Pulmonary artery endothelial cell (primary cell): ENCODE measurements at places on chromosomes 5 and 9. TPM values are rescaled to one million over a fixed set of nuclear protein-coding genes. Genes with fewer than 3 reads are reported as not detected.

The TEX48 gene
- not detected in 2 replicates for total RNA-seq

The PRKACG gene
- total RNA-seq = not detected in 2 replicates

The BRD8 gene
- total RNA-seq = 25.7 and 36.0 TPM in 2 replicates

The PTGR1 gene
- 63.4 and 77.9 TPM in 2 replicates for total RNA-seq

The SLC36A2 gene
- total RNA-seq = not detected in 2 replicates

The PCDHAC1 gene
- total RNA-seq = 0.07 TPM in 2 replicates

The DOCK8 gene
- 0.33 and 0.78 TPM in 2 replicates for total RNA-seq

The TMEM215 gene
- under 0.01 and 0.18 TPM in 2 replicates for total RNA-seq

The IRX4 gene
- not detected in 2 replicates for total RNA-seq

The PCSK1 gene
- total RNA-seq = 2.2 and 3.4 TPM in 2 replicates

The OMD gene
- total RNA-seq = 0.04 and 0.07 TPM in 2 replicates

The FCN1 gene
- total RNA-seq = not detected in 2 replicates

The DOCK2 gene
- 0.20 and 0.46 TPM in 2 replicates for total RNA-seq

The TMEM8B gene
- total RNA-seq = 0.35 and 0.59 TPM in 2 replicates

The RGS7BP gene
- 4.6 and 7.3 TPM in 2 replicates for total RNA-seq

The SPATA6L gene
- total RNA-seq = 1.5 and 2.5 TPM in 2 replicates

The SAPCD2 gene
- total RNA-seq = 17.6 and 31.1 TPM in 2 replicates

The SLC1A3 gene
- total RNA-seq = 0.07 TPM in 1 of 2 replicates, not detected in the other

DNA sequence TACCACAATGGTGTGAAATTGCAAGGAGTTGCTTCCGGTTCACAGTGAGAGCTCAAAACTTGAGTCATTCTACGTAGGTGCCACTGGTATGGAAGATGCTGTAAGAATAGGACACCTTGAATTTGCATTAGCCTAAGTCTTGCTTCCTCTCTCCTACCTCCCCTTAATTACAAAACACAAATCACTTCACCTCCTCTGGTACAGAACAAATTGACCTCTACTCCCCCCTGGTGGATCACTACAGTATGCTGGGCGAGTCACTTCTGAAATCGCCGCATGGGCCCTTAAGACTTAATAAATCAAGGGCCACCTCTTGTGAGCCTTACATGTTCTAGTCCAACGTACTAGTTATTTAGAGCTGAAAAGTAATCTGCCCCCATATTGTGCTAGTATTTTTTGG, 145.3 kb upstream of the SMARCA2 start:
- no peak for DNase-seq

GRCh38 chr5:1568201-1568979, 44.6 kb upstream of the LPCAT1 start:
- peak; percentile 73 for DNase-seq

- DNase-seq = no peak
Measured at GRCh38 chr5:94181895-94182294, 436.5 kb downstream of the KIAA0825 start.

GRCh38 chr5:157348049-157348400, 82.1 kb downstream of the CYFIP2 start:
- DNase-seq = no peak

GRCh38 chr5:135379046-135379654, 19.9 kb downstream of the MACROH2A1 start:
- no peak for DNase-seq

DNA sequence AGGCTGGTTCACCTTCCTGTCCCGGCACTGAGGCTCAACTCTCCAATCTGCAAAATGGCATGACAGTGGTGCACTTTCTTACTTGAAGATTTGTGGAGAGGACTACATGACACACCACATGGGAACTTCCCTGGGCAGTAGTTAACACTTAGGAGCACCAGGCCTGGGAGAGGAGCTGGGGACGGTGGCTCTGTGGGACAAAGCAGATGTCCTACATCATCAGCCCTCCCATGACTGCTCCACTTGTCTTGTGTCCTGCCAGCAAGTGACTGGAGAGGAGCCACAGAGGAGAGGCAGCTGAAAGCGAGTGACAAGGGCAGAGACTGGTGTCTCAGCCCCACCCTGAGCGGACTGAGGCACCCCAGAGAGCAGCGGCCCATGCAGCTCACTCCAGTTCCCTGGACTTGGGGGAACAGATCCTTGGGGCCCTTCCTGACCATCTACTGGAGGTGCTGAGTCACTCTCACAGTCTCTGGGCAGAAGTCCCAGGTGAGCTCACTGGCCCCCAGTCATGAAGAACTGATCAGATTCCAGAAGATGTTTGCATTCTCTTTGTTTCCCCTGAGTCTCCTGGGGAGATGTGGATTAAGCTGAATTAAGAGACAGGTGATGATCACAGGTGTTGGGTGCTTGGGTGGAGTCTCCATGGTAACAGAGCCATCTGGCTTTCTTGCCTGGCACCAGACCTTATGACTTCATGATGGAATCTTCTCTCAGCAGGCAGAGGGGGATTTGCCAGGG, 13.2 kb upstream of the SLC25A48 start:
- no peak for DNase-seq

- no peak for DNase-seq
Measured at GRCh38 chr5:31193591-31194467, at the start of gene CDH6. CDH6 (plus strand) TSS chr5:31193686; CDS start chr5:31267474, 73,788 bp downstream.

- no peak for DNase-seq
Measured at GRCh38 chr9:10396615-10397014, 216.2 kb downstream of the PTPRD start.

GRCh38 chr5:61860978-61861377, 445.0 kb upstream of the KIF2A start:
- DNase-seq = no peak

- DNase-seq = no peak
Measured at GRCh38 chr5:68661237-68661636, 432.6 kb upstream of the SLC30A5 start.

GRCh38 chr9:74645007-74645639, 148.0 kb downstream of the RORB start:
- DNase-seq = no peak

DNA sequence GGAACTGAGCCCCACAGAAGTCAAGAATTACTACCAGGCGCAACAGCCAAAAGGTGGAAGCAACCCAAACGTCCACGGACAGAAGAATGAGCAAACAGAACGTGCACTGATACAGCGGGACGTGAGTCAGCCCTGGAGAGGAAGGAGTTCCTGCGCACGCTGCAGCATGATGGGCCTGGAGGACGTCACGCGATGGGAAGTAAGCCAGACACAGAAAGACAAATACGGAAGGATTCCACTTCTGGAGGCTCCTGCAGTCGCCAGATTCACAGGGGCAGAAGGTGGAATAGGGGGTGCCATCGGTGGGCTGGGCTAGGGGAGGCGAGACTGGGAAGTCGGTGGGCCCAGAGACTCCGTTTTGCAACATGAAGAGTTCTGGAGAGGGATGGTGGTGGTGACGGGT, 80.3 kb upstream of the PHYKPL start:
- DNase-seq = no peak

- no peak for DNase-seq
Measured at GRCh38 chr5:194102-194501, 2.8 kb downstream of the LRRC14B start.

DNA sequence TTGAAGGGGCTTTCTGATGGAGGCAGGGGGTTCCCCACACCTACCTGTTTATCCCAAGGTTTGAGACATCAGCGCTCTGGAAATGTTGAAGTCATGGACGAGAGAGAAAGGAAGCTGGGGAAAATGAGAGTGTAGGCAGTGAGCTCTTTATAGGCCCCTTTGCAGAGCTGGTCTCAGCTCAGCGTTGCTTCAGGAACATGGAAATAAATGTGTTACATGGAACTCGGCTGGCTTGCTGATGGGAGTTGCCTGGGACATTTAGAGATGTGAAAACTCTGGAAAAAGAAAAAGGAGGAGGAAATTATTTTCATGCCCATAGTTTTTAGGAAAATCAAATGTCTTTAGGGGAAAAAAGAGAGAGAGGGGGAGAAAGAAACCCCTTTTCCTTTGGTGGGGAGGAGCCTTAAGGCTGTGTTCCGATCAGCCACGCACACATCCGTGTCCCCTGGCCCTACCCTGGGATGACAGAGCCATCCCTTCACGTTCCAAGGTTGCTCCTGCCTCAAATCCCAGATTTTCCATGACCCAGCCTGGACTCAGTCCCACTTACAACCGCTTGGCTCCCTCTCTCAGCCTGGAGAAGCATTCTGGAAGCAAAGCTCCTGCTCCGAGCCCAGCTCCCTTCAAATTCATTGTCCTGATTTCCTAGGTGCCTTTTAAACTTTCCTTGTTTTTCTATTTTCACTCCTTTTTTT, 78.3 kb downstream of the COL27A1 start:
- DNase-seq = no peak

DNA sequence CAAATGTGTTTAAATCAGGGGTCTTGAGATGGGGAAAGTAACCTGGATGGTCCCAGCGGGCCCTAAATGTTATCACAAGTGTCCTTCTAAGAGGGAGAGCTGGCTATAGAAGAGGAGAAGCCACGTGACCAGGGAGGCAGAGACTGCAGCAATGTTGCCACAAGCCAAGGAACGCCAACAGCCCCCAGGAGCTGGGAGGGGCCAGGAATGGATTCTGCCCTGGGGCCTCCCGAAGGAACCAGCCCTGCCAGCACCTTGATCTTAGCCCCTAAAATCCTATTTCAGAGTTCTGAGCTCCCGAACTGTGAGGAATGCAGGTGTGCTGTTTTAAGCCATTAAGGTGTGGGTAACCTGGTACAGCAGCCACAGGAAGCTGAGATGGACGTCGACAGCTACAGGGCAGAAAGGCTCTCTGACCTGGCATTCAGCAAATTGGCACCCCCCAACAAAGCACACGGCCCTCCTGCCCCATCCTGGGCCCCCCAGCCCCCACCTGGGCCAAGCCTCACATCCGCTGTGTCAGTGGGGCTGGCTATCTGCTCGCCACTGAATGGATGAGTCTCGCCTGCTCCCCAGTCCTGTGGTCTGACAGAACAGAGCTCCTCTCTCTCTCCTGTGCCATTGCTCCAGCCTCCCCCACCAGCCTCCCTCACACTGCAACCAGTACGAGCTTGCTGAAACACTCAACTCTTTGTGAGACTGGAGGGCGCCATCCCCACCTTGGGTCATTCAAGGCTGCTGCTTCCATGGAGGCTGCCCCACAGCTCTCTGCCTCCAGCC, 78.8 kb downstream of the ADAMTS2 start:
- DNase-seq = no peak

DNA sequence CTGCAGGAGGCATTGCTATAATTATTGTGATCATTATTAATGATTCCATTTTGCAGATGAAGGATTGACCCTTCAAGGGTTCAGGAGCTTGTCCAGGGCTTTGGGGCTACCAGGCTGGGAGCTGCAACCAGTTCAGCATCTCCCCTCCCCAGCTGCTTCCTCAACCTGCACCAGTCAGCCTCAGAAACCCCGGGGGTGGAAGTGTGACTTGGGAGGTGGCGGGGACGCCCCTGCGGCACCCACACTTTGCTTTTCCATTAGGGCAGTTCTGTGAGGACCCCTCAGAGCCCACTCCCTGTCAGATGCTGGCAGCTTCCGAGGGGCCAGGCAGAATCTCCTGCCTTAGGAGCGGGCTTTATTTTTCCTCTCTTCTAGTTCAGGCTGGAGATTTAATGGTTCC, 85.6 kb downstream of the OLFM1 start:
- no peak for DNase-seq

- DNase-seq = no peak
Measured at GRCh38 chr9:94269264-94269663, 10.2 kb downstream of the ZNF169 start.

DNA sequence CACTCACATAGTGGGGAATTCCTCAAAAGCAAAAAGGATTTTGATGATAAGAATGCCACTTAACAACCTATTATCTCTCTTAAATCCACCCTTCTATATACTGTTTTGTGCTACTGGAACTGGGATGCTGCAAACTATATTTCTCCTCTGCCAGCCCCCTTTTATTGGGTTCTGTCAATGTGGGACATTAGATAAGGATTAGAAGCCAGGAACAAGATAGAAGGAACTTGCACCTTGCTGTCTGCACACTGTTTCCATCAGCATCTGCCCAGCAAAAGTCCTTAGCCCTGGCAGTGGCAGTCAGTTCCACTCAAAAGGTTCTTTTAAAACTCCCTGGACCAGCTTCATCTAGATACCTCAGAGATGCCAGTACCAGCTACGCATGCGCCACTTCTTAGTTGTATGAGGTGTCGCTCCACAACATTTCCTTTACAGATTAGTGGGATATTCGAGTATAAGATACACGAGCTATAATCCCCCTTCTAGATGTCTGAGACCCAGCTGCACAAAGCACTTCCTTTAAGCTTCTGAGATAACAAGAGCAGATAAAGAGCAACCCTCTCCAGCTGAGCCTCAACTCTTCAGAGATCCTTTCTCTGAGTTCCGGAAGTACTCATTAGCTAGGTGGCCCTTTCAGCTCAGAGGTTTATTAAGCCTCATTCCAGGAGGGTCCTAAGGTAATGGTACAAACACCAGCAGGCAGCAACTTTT, 45.3 kb downstream of the CERT1 start:
- no peak for DNase-seq

GRCh38 chr5:139340051-139340450, 1.6 kb upstream of the PAIP2 start:
- no peak for DNase-seq

- no peak for DNase-seq
Measured at GRCh38 chr5:128591598-128592455, 53.8 kb upstream of the FBN2 start.

DNA sequence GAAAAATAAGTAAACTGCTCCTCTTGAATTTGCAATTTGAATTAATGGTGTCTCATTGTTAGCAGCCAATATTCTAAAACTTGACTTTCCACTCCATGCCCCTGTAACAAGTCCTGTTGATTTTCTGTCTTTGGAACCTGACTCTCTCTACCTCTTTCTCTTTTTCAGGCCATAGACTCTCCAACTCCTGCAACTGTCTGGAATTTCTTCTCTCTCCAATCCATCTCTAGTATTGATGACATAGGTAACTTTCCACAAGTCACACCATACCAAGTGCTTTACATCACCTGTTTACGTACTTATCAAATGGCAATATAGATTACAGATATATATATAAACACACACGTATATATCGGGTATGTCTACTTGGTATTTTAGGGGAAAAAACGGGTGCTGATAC, 923 bp downstream of the C5orf34 start:
- no peak for DNase-seq

- peak; percentile 87 for DNase-seq
Measured at GRCh38 chr9:77807281-77807683, 159.2 kb upstream of the GNA14 start.

GRCh38 chr9:111632695-111633388, 1.7 kb downstream of the DNAJC25 start:
- DNase-seq = no peak
